Type B pancreatic cell (in vitro differentiated cells): ENCODE measurements at places on chromosomes 3 and 15.

- no peaks in the 10 kb centered on the region for H3K27me3 ChIP-seq
- peaks cover 7% of the 10 kb centered on the region for H3K36me3 ChIP-seq
- H3K4me3 ChIP-seq: no peak overlapping the region
These were observed 57.2 kb downstream of the MYO9A start for GRCh38 chr15:72060687-72061250.

- H3K4me1 ChIP-seq: peaks cover 20% of the 10 kb centered on the region
- H3K27me3 ChIP-seq: peaks cover 6% of the 10 kb centered on the region
- DNase-seq: no peak
- H3K27ac ChIP-seq: peak overlapping the region; percentile 18
- no peaks in the 10 kb centered on the region for H3K36me3 ChIP-seq
- H3K4me3 ChIP-seq: no peak overlapping the region
These were observed 192.6 kb upstream of the PROK2 start for GRCh38 chr3:71977525-71977924.

DNA sequence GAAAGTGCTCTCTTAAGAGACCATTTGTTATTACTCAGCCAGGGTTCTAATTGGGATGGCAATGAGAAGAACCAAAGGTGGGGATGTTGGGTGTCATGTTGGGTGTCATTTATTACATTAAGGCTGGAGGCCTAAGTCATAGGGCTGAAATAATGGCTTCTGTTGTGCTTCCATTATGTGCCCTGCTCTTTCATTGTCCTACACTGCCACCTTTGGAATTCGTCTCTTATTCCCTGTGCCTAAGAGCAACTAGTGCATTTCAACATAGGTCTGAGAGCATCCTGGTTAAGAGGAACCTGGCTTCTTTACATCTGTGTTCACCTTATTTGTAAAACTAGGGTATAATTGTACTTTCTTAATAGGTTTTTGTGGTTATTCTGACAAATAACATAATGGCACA lies 32.2 kb downstream of the RIOX2 start:
- no peak overlapping the region for H3K4me3 ChIP-seq
- peaks cover 10% of the 10 kb centered on the region for H3K4me1 ChIP-seq
- no peaks in the 10 kb centered on the region for H3K27me3 ChIP-seq
- H3K36me3 ChIP-seq: peaks cover 14% of the 10 kb centered on the region

- H3K27ac ChIP-seq: no peak overlapping the region
- DNase-seq: no peak
- H3K4me1 ChIP-seq: no peaks in the 10 kb centered on the region
- H3K4me3 ChIP-seq: no peak overlapping the region
These were observed 440.5 kb downstream of the NR2F2 start for GRCh38 chr15:96771035-96771434.

GRCh38 chr3:121330634-121331033 lies 215.2 kb downstream of the POLQ start:
- no peak for DNase-seq
- H3K27ac ChIP-seq: no peak overlapping the region

DNA sequence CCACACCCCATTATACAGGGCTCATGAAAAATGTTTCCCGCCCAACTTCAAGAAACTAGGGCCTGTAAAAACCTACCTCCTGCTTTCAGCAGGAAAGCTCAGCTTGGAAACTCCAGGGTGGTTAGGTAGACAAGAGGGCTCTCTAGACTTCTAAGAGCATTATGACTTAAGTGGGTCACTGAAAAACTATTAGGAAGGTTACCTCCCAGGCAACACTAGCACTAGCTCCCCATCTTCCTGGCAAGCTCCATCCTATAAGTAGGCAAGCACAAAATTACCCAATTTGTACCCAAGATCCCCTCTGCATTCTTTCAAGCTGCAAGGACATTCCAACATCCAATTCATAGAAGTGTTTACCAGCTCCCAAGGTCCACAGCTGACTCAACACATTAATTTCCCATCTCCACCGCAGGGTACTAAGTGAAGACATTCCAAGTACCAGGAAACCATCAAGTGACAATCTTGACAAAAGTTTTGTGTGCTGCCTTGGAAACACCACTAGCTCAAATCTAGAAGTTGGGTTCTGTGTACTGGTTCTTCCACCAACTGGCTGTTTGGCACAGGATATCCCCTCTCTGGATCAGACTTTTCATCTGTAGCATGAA lies 46.9 kb downstream of the WNT5A start:
- no peak overlapping the region for H3K4me3 ChIP-seq
- no peaks in the 10 kb centered on the region for H3K36me3 ChIP-seq
- H3K27ac ChIP-seq: no peak overlapping the region
- H3K4me1 ChIP-seq: peaks cover 3% of the 10 kb centered on the region
- H3K27me3 ChIP-seq: peaks cover 4% of the 10 kb centered on the region
- DNase-seq: no peak

DNA sequence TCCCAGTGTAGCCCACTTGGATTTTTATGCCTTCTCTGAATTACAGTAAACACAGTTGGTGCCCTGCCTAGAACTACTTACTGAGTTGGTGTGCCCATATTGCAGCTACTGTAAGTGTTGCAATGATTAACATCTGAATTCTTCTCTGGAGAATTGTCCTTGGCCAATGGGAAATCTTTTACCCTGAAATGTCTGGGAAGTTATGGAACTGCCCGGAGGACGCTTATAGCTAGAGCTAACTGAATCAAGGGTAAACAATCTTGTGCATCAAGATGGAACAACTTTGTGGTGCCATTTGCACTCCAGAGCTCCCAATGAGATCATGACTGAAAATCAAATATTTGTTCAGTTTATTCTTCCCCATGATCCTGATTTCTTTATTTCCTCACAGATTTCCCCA lies 246.7 kb upstream of the CBLB start:
- no peaks in the 10 kb centered on the region for H3K27me3 ChIP-seq
- no peaks in the 10 kb centered on the region for H3K36me3 ChIP-seq
- H3K27ac ChIP-seq: peak overlapping the region; percentile 17
- no peak overlapping the region for H3K4me3 ChIP-seq

- no peak for DNase-seq
- H3K36me3 ChIP-seq: no peaks in the 10 kb centered on the region
- H3K27me3 ChIP-seq: no peaks in the 10 kb centered on the region
- H3K27ac ChIP-seq: no peak overlapping the region
- H3K4me3 ChIP-seq: no peak overlapping the region
These were observed 15.6 kb downstream of the CPA3 start for GRCh38 chr3:148880681-148881080.

GRCh38 chr3:27749643-27750042 lies 27.5 kb upstream of the EOMES start:
- H3K27ac ChIP-seq: no peak overlapping the region
- peaks cover 48% of the 10 kb centered on the region for H3K27me3 ChIP-seq
- DNase-seq: no peak
- no peak overlapping the region for H3K4me3 ChIP-seq

- H3K4me1 ChIP-seq: peaks cover 7% of the 10 kb centered on the region
- no peaks in the 10 kb centered on the region for H3K27me3 ChIP-seq
- no peak overlapping the region for H3K4me3 ChIP-seq
- no peak for DNase-seq
These were observed 57.4 kb upstream of the POLR2M start for GRCh38 chr15:57649138-57649537.

DNA sequence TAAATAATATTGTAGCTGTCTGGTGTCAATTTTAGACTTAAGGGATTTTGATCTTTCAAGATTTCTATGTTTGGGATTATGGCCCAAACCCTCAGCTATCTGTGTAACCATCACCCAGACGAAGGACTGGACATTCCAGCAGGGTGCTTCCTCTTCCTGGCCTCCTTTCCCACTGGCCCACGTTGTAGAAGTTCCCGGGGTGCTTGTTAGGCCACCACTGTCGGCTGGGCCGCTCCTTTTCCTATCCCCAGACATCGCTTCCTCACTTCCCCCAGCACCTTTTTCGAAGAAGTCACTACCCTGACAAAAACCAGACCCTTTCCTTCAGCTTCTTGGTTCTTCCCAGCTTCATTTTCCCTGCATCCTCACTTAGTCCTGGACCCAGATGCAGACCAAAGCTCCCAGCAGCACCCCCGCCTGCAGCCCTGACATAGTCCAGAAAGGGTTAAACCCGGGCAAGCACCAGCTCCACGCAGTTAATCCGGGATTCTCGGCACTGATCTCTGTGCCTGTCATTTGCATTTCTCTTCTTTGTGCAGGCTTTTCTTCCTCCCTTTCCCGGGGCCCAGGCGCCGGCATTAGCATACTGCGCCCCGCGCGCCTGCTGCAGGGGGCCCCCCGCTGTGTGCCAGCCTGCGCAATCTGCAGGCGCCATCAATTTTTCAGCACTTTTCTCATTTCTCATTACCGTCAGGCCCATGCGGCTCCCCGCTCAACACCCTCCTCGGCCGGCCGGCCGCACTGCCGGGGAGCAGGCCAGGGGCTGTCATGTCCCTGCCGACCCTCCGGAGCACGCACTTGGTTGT lies 90.6 kb downstream of the ZNF621 start:
- H3K36me3 ChIP-seq: no peaks in the 10 kb centered on the region
- H3K27ac ChIP-seq: peak overlapping the region; percentile 7
- no peak for DNase-seq
- H3K4me3 ChIP-seq: peak overlapping the region; percentile 85
- H3K4me1 ChIP-seq: peaks cover 15% of the 10 kb centered on the region

DNA sequence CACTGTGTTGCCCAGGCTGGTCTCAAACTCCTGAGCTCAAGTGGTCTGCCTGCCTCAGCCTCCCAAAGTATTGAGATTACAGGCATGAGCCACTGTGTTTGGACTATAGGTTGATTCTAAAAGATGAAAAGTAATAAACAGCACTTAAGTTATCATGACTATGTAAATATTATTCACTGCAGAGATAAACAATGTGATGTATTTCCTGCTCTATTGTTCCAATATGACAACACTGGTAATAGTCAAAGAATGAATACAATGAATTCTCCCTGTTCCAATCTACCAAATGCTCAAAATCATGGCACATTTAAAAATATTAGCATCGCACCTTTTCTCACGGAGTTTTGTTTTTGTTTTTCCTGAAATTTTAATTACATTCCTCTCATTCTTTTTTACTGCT lies 36.8 kb upstream of the TBL1XR1 start:
- H3K4me1 ChIP-seq: no peaks in the 10 kb centered on the region
- no peak overlapping the region for H3K4me3 ChIP-seq
- H3K27ac ChIP-seq: no peak overlapping the region
- H3K36me3 ChIP-seq: peaks cover 4% of the 10 kb centered on the region
- H3K27me3 ChIP-seq: no peaks in the 10 kb centered on the region

DNA sequence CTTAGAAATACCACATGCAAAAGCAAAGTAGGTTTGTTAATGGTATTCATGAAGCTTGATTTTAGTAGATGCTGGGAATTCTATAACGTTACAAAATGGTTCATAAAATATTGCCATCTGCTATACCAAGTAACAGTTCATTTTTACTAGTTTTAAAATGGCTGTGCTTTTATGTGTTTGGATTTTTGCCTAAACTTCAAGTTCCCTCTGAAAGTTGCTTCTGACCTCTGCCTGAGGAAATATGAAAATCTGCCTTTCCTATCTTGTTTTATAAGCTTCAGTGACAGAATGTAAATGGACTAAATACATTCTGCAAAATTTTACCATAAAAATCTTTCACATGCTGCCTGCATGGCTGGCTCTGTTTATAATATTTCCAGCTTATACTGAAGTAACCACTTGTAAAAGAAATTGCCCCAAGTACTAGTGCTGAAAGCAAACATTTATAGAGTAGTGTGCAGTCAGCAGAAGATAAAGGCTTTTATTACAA lies 560.7 kb upstream of the ROBO2 start:
- no peak overlapping the region for H3K4me3 ChIP-seq
- no peak overlapping the region for H3K27ac ChIP-seq
- peaks cover 4% of the 10 kb centered on the region for H3K27me3 ChIP-seq
- H3K36me3 ChIP-seq: no peaks in the 10 kb centered on the region
- DNase-seq: no peak
- H3K4me1 ChIP-seq: no peaks in the 10 kb centered on the region

GRCh38 chr3:190013943-190014924 lies 106.5 kb downstream of the P3H2 start:
- H3K4me1 ChIP-seq: peaks cover 34% of the 10 kb centered on the region
- peaks cover 9% of the 10 kb centered on the region for H3K27me3 ChIP-seq
- no peaks in the 10 kb centered on the region for H3K36me3 ChIP-seq
- H3K4me3 ChIP-seq: peak overlapping the region; percentile 6
- no peak for DNase-seq

- H3K4me1 ChIP-seq: peaks cover 19% of the 10 kb centered on the region
- no peak for DNase-seq
- H3K27me3 ChIP-seq: no peaks in the 10 kb centered on the region
- H3K36me3 ChIP-seq: peaks cover 7% of the 10 kb centered on the region
- H3K4me3 ChIP-seq: no peak overlapping the region
These were observed 131.3 kb upstream of the LRTM1 start for GRCh38 chr3:55059027-55059629.

DNA sequence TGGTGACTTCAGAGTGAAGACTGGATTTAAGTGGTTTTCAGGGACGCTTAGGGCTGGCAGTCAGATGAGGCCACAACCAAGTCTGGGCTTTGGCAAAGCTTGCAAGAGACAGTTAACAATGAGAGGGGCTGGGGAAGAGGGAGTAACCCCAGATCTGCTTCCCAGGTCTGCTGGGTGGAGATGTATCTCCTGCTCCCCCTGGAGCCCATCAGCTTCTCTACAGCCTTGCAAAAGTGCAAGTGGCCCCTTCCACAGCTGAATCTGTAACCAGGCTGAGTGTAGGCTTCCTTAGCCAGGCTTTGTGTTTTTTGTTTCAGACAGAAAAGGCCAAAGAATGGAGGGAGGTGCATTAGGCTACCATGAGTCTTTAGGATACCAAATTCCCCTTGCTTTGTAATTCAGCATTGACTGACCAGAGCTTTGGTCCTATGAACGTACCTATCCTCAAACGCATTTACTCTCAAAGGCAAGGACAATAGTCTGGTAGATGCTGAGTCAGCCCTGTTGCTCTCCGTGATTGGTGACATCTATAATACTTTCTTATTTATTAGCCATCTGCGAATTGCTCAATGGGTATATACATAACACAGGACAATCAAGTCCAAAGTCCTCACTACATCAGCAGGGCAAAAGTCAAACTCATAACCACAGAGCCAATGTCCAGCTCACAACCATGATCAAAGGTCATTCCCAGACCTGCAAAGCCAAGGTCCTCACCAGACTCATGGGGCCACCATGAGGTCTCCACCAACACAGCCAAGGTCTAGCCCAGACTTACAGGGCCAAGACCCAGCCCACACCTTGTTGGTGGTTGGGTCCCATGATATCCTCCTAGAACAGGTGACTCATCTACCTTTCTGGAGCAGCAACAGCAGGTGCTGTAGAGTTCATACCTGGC lies 17.1 kb downstream of the CCDC13 start:
- H3K27ac ChIP-seq: no peak overlapping the region
- H3K4me3 ChIP-seq: no peak overlapping the region
- H3K4me1 ChIP-seq: no peaks in the 10 kb centered on the region
- H3K27me3 ChIP-seq: no peaks in the 10 kb centered on the region

GRCh38 chr3:64185436-64185835 lies 39.8 kb downstream of the PRICKLE2 start:
- H3K27me3 ChIP-seq: no peaks in the 10 kb centered on the region
- H3K4me3 ChIP-seq: no peak overlapping the region
- H3K4me1 ChIP-seq: peaks cover 48% of the 10 kb centered on the region

DNA sequence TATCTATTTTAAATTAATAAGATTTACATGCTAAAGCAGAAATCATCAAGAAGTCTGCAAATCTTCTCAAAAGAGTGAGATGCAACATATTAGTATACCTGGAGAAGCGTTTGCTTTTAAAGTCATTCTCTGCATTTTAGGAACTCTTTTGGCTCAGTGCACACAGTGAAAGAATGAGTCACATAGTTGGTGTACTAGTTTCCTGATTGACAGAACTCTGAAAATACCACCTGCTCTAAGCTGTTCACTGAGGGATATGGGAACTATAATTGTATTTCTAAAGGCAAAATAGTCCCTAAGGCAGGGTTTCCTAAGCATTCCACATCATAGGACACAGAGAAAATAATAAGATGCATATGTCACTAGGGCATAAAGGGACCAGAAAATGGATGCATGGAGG lies 838.5 kb downstream of the DIPK2A start:
- H3K4me1 ChIP-seq: no peaks in the 10 kb centered on the region
- H3K27me3 ChIP-seq: no peaks in the 10 kb centered on the region
- no peak for DNase-seq
